ENCODE measurements at places on chromosomes 3 and 15.
A peak's percentile ranks its signal among the peaks of the same experiment; 100 is the strongest.

GRCh38 chr15:65312400-65312916 is 8.0 kb downstream of the RNU5B-1 start:
- no peak for ATAC-seq

GRCh38 chr3:94573337-94573736 is 510.5 kb downstream of the NSUN3 start:
- ATAC-seq: no peak

DNA sequence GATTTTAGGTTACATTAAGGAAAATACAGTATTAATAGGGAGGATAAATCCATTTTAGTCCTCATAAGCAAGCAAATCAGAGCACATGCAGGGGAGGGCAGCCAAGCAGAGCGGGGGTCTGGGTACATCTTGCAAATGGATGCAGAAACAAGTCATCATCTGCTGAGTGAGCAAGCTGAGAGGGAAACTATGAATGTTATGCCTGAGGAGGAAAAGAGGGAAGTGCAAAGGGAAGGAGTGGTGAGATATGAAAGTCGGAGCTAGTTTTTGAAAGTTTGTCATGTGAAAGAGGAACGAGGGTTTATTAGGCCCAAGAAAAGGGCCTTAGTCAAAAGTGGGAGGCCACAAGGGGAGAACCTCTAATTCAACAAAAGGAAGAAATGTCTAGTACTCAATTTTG is 15.4 kb downstream of the PTX3 start:
- ATAC-seq: no peak

- ATAC-seq: no peak
Observed at GRCh38 chr3:128870347-128870746, 9.1 kb upstream of the ACAD9 start.

GRCh38 chr3:17075358-17075757 is 190.6 kb downstream of the PLCL2 start:
- no peak for ATAC-seq

DNA sequence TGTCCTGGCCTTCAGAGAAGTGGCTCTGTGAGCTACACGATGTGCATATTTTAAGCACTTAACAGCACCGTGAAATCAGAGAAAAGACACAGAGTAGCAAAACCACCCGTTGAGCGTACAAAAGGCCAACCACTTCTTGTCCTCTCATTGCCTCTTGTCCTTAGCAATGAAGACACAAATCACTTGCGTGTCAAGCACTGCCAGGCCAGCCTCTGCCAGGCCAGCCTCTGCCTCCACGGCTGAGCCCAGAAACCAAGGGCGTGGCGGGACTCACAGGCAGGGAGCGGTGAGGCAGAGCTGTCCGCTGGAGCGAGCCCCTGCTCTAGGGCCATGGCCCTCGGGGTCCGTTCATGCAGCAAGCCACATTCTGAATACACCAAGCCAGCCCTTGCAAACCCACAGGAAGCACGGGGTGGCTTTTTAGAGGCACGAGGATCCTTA is 4.0 kb downstream of the MUC4 start:
- no peak for ATAC-seq

DNA sequence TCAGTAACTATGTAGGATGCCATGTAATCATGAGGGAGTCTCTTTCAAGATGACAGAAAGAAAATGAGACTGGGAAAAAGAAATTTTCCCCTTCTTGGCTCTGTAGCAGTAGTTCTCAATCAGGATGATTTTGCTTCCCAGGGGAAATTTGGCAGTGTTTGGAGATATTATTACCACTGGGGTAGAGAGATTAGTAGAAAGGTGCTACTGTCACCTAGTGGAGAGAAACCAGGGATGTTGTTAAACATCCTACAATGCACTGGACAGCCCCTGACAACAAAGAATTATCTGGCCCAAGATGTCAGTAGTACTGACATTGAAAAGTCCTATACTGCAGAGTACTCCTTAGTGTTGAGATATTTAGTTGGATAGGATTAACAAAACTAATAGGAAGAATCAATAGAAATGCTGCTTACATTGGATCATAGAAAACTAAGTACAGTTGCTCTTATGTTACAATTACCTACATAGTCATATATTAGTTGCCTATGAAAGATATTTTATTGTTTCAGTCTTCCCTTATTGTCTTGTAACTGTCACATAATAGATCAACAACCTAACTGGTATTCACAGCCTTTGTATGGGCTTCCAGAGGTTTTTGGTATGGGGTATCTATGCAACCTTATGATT is 433.3 kb downstream of the RAP2B start:
- ATAC-seq: peak; percentile 81

DNA sequence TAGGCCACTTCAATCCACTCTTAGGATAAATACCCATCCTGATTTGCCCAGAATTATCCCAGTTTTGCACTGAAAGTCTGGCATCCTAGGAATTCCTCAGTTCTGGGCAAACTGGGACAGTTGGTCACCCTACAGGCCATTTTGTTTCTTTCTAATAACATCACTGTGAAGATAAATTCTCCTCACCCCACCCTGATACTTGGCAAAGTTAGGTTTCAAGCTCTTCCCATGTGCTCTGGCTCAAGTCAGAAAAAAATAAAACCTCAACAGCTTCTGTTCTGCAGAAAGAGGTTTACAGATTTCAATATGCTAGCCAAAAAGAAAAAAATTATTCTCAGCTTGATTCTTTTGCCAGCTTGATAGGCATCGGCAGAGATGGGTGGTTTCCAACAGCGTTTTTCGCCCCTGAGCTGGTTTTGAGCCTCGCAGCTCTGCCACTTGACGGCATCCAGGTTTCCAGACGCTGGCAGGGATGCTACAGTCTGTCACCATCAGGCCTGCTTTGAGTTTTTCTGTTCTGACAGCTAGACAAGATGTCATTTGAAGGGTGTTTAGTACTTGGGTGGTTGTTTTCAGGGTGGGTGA is 171.4 kb downstream of the SSR3 start:
- ATAC-seq: no peak

GRCh38 chr15:67917636-67918035 is 77.8 kb upstream of the RNU6-1 start:
- ATAC-seq: no peak
